ENCODE measurements at places on chromosomes 5 and 9. TPM values are rescaled to one million over a fixed set of nuclear protein-coding genes. Genes with fewer than 3 reads are reported as not detected.

Gene WDR38
- total RNA-seq, result not detected

Gene OR1J2
- not detected for total RNA-seq

Gene SLC36A2
- total RNA-seq, result not detected

Gene DENND1A
- 9.0 TPM for total RNA-seq

Gene CD274
- total RNA-seq, result 1.5 TPM

Gene ACOT12
- not detected for total RNA-seq

Gene EGFLAM
- 0.68 TPM for total RNA-seq

DNA sequence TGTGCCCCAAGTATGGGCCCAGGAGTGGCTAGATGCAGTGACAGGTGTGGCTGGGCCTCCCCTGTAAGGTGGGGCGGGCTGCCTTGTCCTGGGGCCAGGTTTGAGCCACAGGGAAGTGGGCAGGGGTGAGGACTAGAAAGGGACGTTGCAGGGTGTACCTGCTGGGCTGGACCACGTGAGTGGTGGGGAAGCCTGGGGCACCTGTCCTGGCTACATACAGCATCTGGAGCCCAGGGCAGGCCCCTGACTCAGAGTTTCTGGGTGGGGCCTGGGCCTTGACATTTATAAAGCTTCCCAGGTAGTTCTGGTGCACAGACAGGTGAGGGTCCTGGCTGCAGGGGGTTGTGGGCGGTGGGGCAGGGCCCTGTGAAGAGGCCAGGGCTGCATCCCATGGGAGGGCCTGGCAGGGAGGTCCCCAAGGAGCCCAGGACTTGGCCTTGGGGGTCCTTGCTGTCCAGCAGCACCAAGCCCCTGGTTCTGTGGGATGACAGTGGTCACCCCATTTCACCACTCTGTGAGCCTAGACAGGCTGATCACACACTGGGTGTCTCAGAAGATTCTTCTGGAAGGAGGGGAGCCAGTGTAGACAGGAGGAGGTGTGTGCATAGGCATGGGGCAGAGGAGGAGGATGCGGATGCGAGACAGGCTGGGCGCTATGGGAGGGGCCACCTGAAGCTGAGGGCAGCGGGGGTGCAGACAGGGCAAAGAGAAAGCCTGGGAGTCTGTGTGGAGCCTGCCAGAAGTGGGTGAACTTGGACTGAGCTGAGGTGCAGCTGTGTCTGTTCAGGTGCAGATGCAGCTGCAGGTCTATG, 94.0 kb downstream of the PHF2 start:
- no peak for ATAC-seq

- no peak for ATAC-seq
Observed at GRCh38 chr9:95834281-95834907, 41.1 kb upstream of the ERCC6L2 start.

DNA sequence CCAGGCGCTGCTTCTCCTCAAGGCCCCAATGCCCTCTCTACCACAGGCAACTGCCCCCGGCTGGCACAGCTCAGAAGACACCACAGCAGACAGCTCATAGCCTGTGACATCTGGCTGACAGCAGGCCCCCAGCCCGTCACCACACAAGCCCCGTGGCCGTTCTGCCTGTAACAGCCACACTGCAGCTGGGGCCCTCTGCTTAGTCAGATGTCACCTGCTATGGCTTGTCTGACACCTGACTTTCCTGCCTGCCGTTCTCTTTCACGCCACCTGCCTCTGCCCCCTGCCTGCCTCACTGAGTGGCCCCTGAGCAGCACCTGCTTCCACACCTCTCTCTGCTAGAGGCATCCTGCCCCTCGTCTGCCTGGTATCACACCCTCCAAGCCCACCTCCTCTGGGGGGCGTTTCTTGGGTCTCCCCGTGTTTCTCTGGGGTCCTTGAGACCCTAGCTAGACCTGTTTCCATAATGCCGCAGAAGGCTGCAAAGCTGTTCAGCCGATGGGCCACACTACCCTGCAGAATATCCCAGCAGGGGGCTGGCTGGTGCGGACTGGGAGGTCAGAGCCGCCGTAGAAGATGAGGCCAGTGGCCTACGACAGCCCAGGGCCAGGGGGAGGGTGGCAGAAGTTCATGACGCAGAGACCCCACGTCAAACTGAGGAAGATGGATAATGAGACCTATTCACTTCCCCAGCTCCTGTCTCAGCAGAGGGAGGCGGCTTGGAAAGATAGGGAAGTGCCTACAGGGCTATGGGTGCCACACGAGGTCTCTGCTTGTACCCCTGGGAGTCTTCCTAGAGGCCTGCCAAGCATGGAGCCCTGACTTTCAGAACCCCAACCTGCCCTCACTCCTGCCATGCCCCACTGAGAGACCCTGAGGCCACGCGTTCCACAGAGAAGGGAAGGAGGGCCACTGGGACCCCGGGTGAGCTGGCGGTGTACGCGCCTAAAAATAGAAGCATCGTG, 95.1 kb downstream of the ZNF354C start:
- no peak for ATAC-seq

- ATAC-seq, result no peak
Observed at GRCh38 chr5:111194925-111195324, 29.3 kb upstream of the CAMK4 start.

GRCh38 chr9:12764150-12764549, 10.7 kb upstream of the LURAP1L start:
- peak; percentile 63 for ATAC-seq

DNA sequence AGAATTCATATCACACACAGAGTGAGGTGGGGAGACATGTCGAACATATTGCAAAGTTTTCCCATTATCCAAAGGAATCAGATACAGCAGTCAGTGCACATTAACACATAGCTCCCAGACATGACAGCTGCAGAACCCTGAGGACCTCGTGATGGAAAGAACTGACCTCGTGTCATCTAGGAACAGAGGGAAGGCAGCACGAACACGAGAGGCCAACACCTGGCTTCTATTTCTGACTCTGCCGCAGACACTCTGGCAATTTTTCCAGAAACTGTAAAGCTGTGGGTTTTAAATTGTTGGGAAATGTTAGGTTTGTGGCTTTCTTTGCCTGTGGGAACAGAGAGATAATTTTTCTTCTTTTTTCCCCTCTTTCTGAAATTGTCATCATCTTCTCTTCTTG, 315.0 kb upstream of the PIK3R1 start:
- ATAC-seq, result no peak

GRCh38 chr9:36488389-36488756, 84.3 kb upstream of the MELK start:
- no peak for ATAC-seq

- ATAC-seq, result no peak
Observed at GRCh38 chr5:175752826-175753535, 95.1 kb downstream of the HRH2 start.

- ATAC-seq, result no peak
Observed at GRCh38 chr5:76332102-76332501, 71.0 kb upstream of the IQGAP2 start.

DNA sequence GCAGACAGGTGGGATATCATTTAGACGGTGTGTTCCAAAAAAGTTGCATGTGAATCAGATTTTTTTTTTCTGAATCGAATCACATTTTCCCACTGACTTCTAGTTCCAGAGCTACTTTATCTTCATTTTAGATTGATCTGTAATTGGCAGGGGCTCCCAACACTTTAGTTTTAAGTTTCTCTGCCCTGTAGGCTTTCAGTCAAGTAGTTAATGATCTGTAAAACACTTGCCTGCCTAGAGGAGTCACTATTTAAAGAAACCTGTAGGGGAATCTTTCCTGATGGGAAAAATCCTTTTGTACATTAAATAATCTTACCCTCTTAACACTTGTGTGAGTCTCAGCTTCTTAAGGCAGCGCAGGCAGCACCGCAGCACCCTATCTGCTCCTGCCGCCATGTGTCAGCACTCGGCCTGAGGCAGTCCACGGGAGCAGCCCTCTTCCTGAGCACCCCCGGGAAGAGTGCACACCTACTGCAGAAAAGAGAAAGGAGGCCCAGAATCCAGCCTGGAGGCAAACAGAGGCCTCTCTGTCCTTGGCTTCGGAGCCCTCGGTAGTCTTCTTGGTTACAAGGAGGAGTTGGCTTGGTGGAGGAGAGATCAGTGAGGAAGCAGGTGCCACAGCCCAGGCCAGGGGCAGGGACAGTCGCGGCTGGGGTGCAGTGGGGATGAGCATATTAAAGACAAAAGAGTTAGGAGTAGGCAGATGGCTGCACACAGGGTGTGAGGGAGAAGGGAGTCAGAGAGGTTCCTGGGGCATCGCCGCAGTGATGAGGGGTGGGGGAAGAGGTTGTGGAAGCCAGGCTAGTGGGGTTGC, 209.3 kb downstream of the GAPVD1 start:
- ATAC-seq, result no peak

DNA sequence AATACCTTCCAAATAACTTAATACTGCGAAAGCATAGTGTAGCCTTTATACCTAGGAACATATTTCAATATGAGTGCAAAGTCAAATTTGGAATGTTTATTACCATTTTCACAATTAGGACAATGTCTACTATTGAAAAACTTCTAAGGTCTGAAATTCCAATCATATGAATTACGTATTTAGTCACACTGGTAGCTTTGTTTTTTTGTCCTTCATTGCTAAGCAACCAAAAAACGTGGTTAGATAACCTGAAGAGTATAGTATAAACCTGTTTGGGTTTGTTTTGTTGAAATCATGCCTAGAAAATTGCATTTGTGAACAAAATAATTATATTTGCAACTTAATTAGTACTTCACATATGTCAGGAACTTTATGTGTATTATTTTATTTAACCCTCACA, 134.2 kb downstream of the FBXO4 start:
- ATAC-seq, result no peak

- ATAC-seq, result no peak
Observed at GRCh38 chr5:150804388-150804787, 25.8 kb downstream of the SMIM3 start.

DNA sequence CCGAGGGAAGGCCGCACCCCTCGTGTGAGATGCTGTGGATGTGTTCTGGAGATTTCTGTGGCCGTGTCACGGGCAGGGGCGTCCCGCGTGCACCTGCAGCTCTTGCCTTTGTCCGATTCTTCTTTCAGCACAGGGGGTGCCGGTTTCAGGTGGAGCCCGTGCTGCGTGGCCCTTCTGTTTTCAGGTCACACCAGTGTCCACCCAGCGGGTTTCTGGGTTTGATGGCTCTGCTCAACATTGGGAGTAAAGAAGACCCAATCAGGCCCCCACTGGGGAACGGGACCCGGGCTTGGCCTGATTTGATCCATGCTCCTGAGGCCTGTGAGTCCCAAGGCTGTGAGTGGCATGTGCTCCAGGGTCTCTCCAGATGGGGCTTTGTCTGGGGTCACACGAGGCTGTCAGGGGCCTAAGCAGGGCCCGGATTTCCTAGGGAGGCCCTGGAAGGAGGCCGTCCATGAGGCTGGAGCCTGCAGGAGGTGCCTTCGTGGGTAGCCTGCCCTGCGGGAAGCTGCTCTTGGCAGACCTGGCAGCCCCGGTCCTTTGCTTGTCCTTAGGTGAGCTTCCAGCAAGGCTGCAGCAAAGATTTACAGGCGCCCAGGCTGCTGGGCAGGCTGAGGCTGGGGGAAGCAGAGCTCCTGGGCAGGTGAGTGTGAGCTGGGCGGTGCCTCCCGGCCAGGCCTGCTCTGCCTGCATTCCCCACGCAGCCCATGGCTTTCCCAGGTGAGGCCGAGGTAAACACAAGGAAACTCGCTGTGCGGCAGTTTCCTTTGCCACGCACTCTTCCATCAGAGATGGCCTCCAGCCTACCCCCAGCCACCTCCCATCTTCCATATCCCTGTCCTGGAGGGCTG, 12.8 kb downstream of the MRPL36 start:
- no peak for ATAC-seq

DNA sequence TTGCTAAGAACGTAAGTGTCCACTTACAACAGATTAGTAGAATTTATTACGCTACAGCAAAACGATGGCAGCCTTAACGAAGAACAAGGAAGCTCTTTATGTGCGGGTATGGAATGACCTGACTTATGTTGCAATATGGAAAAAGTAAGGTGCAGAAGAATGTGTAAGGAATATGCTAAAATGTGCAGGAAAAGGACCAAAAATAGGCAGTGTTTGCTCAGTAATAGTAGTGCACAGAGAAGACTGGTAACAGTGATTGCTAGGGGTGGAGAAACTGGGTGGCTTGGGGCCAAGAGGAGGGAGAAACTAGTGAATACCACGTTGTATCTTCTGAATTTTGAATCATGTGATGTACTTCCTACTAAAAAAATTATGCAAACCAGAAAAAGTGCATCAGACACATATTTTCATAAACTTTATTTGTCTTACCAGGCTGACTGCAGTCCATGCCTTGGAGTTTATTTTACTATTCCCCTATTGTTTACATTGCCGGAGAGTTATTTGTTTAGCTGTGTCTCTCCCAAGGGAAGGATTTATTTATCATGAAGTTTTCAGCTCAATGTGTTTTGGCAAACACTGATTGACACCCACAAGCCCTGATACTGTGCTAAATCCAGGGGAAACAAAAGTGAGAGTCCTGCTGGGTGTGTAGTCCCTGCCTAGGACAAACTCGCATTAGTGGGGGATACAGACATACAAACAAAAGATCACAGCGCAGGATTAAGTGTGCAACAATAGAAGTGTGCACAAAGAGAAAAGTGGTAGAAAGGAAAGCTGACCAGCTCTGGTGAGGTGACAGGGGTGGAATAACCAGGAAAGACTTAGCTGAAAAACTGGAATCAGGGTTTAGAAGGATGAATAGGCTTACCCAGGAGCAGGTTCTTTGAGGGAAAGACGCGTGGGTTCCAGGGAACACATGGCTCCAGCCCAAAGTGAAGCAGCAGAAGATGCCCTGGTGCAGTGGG, 34.0 kb upstream of the ZNF484 start:
- peak; percentile 31 for ATAC-seq

GRCh38 chr5:8984386-8984785, 561.5 kb downstream of the SEMA5A start:
- no peak for ATAC-seq

DNA sequence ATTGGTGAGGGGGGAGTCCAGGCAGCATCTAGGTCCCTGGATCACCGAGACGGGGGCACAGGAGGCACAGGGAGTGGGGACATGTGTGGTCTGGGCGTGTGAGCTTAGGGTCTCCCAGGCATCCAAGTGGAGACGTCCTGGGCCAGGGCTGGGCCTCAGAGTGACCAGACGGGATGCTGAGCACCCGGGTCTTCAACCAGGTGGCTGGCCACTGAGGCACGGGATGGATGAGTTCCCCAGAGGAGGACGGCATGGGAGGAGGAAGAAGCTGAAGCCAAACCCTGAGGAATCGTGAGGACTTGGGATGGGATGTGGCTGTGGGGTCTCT, 88.0 kb downstream of the LMX1B start:
- no peak for ATAC-seq

DNA sequence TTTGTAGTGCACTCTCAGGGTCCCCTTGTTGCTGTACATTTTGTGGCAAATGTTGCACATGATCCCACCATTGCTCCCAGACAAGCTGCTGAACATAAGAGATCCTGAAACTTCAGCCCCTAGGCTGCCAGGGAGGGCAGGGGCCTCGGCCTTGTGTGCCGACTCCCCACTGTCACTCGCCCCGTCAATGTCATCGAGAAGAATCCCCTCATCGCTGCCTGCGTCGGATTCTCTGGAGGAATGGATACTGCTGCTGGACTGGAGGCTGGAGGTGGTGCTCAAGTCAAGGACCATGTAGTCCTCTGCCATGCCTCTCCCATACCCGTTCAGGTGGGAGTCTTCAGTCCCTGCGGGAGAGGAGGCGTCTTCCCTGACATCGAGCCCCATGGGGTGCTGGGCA, 451.3 kb downstream of the BNC2 start:
- no peak for ATAC-seq

GRCh38 chr5:179387151-179388110, 42.2 kb upstream of the ADAMTS2 start:
- ATAC-seq, result no peak
